Lung microvascular endothelial cell (primary cell): ENCODE measurements at places on chromosomes 4 and X.

GRCh38 chrX:50158593-50158992 lies 42.2 kb downstream of the AKAP4 start:
- no peak for DNase-seq

DNA sequence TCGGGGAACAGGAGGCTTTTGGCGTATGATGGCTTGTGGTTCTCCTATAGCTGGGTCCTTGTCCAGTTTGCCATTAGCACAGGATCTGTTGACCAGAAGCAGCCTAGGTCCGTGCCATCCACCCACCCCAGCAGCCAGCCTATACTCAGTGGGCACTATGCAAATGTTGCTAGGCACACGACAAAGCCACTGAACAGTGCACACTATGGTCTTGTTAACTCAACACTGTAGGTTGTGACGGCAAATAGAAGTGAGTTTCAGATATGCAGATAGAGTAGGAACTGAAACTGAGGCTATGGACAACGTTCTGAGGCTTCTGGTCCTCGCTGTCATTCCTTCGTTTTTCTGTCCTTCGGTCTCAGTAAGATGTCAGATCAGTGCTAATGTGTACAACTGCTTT lies 541.3 kb upstream of the TENM3 start:
- no peak for DNase-seq

- no peak for DNase-seq
Measured at GRCh38 chr4:137934911-137935310, 307.2 kb downstream of the SLC7A11 start.

GRCh38 chr4:40419231-40419912 lies 84.2 kb downstream of the CHRNA9 start:
- no peak for DNase-seq

- DNase-seq = no peak
Measured at GRCh38 chr4:104489731-104490095, 5.0 kb downstream of the CXXC4 start.

GRCh38 chr4:155600244-155600643 lies 66.4 kb upstream of the GUCY1A1 start:
- DNase-seq = no peak

- DNase-seq = no peak
Measured at GRCh38 chrX:13471269-13471668, 98.1 kb upstream of the EGFL6 start.

DNA sequence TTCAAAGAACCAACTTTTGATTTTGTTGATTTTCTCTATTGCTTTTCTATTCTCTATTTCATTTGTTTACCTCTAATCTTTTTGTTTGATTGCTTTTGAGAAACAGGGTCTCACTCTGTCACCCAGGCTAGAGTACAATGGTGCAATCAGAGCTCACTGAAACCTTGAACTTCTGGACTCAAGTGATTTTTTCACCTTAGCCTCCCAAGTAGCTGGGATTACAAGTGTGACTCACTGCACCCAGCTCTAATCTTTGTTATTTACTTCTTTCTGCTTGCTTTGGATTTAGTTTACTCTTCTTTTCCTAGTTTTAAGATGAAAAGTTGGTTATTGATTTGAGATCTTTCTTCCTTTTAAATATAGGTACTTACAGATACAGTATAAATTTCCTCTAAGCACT lies 26.2 kb downstream of the RAB9B start:
- no peak for DNase-seq

GRCh38 chrX:55546956-55547355 lies 57.3 kb upstream of the USP51 start:
- no peak for DNase-seq

- no peak for DNase-seq
Measured at GRCh38 chr4:7007944-7008343, 35.2 kb upstream of the TADA2B start.

GRCh38 chr4:44756559-44756958 lies 30.2 kb upstream of the GNPDA2 start:
- DNase-seq = no peak

GRCh38 chr4:31375936-31376335 lies 655.8 kb downstream of the PCDH7 start:
- DNase-seq = no peak

GRCh38 chr4:87108142-87108546 lies 112.3 kb downstream of the KLHL8 start:
- peak; percentile 45 for DNase-seq

DNA sequence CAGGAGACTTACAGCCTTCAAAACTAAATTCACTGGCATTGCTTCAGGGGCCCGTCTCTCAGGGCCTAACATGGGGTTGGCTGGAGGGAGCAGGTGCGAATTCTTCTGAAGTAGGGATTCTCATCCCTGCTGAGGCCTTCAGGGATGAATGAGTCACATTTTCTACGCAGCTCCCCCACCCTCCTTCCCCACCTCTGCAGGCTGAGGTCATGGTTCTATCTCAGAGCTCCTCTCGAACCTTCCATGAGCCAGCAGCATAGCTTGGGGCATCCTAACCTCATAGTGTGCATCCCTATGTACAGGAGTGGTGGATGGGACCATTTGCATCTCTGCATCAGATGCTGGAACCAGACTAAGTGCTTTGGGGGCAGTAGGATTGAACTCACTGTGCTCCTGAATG lies 309.2 kb downstream of the EVC2 start:
- DNase-seq = no peak

GRCh38 chr4:46946919-46947536 lies 38.0 kb upstream of the COX7B2 start:
- DNase-seq = peak; percentile 84

DNA sequence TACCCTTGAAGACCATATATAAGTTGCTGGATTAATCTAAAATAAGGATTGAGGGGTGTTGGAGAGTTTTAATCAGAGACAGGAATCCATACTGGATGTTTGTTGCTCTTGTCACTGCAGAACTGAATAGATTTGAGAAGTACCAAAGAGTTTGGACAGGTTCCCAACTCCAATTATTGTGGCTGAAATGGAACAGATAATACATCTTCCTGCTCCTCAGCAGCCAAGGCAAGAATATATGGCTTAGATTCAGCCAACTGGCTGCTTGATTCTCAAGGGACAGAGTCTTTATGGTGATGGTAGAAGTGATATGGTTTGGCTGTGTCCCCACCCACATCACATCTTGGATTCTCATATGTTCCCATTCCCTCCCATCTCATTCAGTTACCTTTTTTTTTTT lies 97.0 kb upstream of the PDHA2 start:
- DNase-seq = no peak

- peak; percentile 66 for DNase-seq
Measured at GRCh38 chrX:106894978-106895452, 8.1 kb downstream of the RIPPLY1 start.

GRCh38 chr4:140858897-140859296 lies 102.7 kb upstream of the TBC1D9 start:
- no peak for DNase-seq

GRCh38 chrX:135438734-135439043 lies 16.9 kb downstream of the SMIM10L2A start:
- no peak for DNase-seq

GRCh38 chr4:15836362-15836761 lies 58.2 kb downstream of the CD38 start:
- no peak for DNase-seq

GRCh38 chr4:81021142-81021944 lies 9.2 kb upstream of the BMP3 start:
- no peak for DNase-seq

DNA sequence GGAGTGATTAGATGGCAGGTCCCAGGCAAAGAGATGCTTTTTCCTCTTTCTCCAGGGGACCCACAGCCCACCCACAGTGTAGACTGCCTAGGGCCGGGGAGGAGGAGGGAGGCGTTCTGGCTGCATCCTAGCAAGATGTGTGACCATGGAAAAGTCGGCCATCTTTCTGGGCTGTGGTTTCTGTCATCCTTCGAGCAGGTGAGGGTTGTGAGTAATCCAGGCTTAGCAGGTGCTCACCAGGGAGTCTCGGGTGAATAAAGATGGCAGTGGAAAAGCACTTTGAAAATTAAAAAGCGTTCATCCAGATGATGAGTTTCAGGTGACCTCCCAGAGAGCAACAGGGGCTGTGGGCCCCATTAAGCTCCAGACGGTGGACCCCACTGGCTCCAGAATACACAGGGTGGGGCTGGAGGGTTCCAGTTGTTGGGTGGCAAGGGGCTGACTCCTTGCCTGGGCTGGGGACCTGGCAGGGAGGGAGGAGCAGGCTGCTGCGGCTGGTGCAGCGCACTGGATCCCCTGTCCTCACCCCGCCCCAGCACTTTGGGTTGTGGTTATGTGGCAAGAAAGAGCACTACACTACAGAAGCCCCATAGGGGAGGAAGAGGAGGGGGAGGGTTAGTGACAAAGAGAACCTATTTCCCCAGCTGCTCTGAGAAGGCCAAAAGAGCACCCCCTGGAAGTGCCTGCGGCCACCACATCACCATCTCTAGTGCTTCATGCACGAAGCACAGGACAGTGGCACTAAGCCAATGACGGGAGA lies 23.7 kb downstream of the ELF4 start:
- no peak for DNase-seq

DNA sequence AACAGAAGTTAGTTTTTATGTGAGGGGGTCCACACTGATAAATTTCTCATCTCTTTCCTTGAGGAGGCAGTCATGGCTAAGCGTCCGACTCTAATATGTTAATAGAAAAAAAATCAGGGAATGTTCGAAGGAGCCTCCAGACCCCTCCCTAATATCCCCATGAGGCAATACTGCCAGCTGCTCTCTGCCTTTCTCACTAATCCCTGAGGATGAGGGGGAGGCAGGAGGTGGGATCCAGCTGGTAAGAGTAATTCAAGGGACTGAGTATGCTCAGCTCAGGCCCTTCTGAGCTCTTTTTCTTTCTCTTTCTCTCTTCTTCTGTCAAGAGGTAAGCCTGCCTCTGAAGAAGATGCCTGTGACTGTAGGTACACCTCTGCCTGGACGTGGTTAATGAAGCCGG lies 51.7 kb downstream of the PIR start:
- no peak for DNase-seq

GRCh38 chrX:118347131-118347530 lies 1.2 kb downstream of the WDR44 start:
- peak; percentile 59 for DNase-seq

DNA sequence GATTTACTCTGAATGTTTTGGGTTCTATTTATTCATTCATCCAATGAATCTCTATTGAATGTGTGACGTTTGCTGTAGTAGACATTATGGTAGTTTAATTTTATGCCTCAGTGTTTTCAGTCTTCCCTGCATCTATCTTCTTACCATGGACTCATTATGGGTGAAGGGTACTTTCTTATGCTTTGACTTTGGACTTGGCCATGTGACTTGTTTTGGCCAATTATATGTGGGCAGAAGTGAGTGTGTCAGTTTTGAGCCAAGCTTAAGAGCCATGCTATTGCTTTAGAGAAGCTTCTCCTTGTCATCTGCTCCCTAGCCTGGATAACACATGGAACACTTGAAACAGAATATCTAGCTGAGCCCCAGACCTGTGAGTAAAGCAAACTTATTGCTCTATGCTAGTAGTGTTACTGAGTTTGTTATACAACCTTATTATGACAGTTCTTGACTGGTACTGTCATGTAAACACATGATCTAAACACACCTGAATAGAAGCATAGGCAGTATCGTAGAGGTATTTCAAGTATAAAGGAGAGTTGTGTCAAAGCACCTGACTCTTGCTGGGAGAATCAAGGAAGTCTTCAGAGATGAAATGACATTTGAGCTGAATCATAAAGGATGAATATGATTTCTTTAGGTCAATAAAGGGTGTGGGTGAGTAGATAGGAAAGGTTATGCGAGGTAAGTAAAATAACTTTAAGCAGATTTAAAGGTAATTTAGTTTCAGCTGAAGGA lies 128.4 kb downstream of the NAA11 start:
- no peak for DNase-seq

GRCh38 chr4:12126474-12126873 lies 697.8 kb upstream of the HS3ST1 start:
- DNase-seq = no peak

DNA sequence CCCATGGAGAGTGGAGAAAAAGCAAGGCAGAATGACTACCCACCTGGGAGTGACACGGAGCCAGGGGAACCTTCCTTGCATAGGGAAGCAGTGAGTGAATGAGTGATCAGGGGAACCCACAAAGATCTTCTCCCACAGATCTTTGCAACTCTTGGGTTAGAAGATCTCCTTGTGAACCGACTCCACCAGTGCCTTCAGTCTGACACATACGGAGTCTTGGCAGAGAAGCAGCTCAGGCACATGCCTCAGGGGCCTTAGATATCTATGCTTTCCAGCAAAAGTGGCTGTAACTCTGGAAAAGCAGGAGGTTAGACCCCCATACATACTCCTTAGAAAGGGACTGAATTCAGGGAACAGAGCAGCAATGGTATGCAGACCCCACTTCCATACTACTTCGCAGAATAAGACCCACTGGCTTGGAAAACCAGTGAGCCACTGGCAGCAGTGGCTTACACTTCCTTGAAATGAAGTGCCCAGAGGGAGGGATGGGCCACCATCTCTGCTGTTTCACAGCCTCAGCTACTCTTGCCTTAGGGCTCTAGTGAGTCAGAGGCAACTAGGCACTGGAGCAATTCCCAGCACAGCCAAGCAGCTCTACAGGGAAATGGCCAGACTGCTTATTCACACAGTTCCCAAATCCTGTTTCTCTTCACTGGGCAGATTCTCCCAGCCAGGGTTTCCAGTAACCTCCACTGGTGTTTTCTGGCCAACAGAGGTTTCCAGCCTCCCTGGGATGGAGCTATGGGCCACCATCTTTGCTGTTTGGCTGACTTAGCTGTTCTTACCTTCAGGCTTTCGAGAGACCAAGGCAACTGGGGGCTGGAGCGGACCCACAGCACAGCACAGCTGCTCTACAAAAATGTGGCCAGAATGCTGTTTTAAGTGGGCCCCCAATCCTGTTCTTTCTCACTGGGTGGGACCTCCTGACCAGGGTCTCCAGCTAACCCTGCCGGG lies 82.8 kb upstream of the TCEAL2 start:
- DNase-seq = no peak
